ENCODE measurements at places on chromosomes 12 and 14.

DNA sequence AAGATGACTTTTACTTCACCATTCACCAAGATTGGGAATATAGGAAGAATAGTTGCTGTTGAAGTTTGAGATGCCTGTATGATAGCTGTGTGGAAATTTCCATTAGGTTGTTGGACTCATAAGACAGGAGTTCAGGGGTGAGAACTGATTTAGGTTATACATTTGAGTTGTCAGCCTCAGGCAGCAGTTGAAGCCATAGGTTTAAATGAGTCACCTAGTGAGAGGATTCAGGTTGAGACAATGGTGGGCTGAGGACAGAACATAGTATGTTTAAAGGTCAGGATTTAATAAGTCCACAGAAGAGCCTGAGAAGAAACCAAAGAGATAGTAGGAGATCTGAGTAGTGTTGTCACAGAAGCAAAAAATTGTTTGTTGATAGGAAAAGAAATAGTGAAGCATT, 63.6 kb upstream of the MON2 start:
- peak; percentile 19 for DNase-seq

GRCh38 chr12:103880299-103881142, 39.5 kb upstream of the NT5DC3 start:
- DNase-seq, result peak; percentile 38

DNA sequence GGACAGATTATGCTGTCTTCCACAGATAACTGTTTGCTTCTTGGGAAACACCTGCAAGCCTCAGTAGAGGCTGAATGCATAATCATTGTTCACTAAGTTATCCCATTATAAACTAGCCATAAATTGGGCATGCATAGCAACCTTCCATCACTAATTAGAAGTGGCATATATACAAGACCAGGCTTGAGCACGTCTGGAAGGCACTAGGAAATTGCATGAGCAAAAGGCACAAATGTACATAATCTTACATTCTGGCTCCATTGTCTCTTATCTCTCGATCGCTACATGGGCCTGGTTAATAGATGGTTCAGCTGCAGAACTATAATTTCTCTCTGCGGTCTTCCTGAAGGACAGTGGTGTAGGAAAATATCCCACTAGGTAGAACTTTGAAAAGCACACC, 679.2 kb downstream of the RPL10L start:
- DNase-seq, result no peak

DNA sequence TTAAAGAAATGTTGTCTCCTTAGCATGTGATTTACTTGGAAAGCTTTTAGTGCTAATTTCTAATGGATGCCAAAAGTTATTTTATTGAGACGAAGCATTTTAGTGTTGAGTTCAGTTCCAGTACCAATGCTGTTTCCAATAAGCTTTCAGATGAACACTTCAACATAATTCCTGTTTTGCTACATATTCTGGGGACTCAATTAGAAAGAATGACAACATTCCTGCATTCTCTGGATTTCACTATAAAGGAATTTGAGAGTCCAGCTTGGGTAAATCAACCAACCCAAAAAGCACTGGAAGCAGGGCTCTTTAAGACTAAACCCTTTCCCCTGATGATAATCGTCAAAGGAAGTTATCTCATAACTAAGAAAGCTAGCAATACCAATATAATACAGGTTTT, 353.0 kb upstream of the TMTC1 start:
- no peak for DNase-seq

DNA sequence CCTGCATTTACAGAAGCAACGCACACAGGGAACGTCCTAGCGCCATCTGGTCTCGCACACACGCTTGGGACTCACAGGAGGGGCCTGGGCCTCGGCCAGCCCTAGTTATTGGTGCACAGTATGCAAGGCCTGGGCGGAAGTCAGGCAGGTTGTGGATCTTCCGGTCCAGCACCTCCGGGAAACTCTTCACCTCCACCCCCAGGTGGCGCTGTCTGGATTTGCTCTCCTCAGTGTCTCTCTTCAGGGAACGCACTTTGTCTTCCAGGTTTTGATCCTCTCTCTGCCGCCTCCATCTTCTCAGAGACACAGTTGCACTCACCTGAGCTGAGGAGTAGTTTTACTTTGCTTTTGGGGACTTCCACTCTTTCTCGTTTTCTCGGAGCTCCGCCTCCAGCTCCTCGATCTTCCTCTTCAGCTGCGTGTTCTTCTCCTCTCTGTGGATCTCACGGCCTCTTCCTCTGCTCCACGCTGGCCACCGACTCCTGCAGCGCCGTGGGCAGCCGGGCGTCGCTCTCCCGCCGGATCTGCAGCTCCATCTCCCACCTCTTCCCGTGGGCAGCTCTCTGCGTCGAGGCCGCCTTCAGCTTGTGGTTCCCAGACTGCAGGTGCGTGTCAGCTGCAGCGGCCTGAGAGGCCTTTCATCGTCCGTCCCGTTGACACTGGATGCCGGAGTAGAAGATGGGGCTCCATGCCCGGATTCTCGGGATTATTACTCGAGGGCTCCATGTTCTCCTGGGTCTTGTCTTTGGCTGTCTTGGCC, 933.8 kb downstream of the TMEM121 start:
- peak; percentile 72 for DNase-seq

DNA sequence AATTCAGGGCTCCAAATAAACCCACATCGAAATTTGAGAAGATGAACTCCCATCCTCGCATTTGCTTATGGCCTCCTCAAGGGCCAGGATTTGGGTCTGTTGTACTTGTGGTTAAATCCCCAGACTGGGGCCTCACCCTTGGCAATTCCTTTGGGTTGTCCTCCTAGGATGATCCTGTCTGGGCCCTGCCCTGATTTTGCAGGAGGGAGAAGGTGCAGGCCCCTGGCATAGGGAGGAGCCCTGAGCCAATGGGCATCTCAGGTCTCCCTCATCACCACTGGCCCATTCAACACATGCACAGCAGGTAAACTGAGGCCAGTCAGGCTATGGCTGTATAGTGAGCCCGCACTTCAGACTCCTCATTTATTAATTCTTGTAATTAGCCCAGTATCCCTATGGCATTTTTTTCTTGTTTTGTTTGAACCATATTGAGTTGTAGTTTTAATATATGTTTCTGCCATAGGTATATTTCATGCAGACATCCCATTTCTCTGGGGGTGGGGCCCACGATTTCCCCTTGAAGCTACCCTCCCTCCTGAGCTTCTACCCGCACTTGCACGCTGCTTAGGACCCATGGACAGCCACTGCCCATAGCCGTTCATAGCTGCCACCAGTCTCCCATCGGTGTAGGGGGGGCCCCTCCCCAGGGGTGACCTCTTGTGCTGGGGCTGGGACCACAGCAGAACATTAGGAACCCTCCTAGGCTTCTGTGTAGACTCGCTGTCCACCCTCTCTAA, 67.1 kb upstream of the DDX11 start:
- no peak for DNase-seq

GRCh38 chr12:12616512-12617310, 5.0 kb downstream of the CREBL2 start:
- peak; percentile 13 for DNase-seq

DNA sequence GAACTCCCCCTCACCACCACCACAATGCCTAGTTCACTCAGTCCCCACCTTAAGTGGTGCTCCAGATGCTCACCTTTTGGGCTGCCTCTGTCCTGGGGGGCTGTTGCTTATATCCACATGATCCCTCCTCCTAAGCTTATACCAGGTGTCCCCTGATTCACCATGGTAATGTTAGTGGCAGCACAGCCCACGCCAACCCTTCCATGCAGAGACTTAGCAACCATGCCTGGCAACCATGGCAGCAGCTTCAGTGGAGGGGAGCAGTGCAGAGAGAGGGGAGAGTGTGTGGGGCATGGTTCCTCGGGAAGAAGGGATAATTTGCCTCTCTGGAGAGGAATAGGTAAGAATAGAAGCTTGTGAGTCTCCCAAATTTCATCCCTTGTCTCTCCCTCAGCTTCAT, 1.2 kb upstream of the DDN start:
- no peak for DNase-seq

DNA sequence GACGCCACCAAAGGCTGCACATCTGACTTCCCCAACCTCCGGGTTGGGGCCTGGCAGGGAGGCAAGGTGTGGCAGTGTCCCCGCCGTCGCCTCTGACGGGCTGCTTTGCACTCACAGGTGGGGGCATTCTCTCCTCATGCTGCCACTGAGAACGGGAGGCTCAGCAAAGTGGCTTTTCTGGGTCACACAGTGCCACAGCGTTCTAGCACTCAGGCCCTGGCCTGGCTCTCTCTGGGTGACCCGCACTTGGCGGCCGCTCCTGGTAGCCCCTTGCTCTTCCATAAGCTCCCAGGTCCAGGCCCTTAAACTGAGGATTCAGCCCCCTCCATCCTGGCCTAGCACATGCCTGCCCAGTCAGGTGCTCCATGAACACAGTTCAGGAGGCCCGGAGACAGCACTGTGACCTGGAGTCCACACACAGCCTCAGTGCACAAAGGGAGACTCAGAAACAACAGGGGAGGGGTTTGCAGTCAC, 25.2 kb downstream of the SERPINA1 start:
- no peak for DNase-seq

GRCh38 chr12:99974146-99974545, 10.6 kb downstream of the ANKS1B start:
- DNase-seq, result no peak

DNA sequence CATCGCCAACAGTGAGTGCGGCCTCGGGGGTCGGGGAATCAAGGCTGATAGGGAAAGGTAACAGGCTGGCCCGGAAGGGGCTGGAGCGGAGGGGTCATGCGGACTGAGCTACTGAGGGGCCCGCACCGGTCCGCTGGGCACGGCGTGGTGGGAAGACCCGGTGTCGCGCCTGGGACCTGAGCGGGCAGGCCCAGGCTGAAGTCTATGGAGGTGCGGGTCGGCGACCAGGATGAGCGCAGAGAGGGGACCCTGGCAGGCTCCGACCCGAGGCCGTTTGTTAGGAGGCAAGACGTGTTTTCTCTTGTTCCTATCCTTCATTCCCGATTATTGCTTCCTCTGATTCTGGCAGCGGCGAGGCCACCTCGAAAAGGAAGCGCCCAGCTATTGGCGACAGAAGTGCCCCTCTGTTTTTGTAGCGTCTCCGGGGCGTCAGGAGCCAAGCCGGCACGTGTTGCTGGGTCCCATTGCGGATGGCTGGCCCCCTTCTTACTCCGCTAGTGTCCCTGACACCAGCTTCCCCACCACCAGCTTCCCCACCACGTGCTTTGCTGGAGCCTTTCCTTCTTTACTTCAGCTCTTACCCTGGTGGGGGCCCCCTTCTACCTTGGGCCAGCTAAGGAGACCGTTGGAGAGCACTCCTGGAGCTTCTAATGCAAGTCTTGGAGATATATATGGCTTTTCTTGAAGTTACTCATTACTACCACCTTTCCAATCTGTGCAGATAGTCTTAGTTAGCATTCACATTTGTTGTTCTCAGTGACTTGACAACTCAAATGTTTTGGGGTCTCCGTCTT, 653 bp downstream of the PA2G4 start:
- peak; percentile 56 for DNase-seq

DNA sequence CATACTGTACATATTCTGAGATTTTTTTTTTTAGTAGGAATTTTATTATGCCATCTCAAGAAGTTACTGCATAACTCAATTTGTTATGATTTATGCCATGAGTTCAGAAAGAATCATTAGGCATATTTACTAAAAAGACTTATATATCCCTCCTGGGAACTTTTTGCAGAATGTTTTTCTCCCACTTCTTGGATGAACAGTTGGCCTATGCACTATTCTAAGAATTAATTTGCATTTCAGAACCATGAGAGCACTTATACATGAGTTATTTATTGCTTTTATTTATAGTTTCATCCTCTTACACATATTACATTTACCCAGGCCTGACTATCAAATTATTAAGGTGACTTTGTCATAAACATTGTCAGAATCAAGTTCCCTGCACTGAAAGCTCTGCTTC, 6.3 kb upstream of the LRIG3 start:
- no peak for DNase-seq

DNA sequence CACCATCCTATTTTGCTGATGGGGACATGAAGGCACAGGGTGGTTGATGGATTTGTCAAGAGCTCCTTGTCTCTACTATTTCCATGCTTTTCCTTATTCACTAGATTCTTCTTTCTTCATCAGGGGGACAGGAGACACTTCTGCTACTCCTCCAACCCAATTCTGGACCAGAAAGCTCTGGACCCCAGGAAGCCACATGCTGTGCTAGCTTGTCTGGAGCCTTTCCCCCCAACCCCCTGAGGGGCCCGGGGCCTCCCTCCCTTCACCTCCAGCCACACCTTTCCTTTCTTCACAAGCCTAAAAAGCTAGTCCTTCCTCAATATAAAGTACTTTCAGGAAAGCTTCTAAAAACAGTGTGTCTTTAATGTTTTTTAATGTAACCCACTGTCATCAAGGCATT, 75.1 kb upstream of the CAPRIN2 start:
- no peak for DNase-seq

GRCh38 chr12:117850048-117850447, 118.7 kb downstream of the KSR2 start:
- DNase-seq, result peak; percentile 10
